ENCODE measurements at places on chromosomes 12 and 14.

- no peak for DNase-seq
Measured at GRCh38 chr14:81633496-81633895, 99.8 kb upstream of the SEL1L start.

- DNase-seq = no peak
Measured at GRCh38 chr14:85280074-85280473, 249.9 kb upstream of the FLRT2 start.

DNA sequence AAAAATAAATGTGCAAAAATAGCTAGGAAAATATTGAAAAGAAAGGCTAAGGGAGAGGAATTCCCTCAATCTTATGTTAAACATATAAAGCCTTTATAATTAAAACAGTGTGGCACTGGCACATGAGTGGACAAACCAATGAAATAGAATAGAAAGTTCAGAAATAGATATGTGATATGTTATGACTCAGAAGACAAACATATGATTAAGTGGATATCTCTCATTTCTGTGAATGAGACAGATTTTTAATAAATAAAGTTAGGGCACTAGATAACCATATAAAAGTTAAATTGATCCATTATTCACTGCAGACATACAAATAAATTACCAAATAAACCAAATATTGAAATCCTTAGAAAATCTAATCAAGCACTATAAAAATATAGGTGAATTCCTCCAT lies 73.0 kb downstream of the ALG10B start:
- no peak for DNase-seq

- no peak for DNase-seq
Measured at GRCh38 chr12:96360550-96360949, 39.7 kb downstream of the CDK17 start.

DNA sequence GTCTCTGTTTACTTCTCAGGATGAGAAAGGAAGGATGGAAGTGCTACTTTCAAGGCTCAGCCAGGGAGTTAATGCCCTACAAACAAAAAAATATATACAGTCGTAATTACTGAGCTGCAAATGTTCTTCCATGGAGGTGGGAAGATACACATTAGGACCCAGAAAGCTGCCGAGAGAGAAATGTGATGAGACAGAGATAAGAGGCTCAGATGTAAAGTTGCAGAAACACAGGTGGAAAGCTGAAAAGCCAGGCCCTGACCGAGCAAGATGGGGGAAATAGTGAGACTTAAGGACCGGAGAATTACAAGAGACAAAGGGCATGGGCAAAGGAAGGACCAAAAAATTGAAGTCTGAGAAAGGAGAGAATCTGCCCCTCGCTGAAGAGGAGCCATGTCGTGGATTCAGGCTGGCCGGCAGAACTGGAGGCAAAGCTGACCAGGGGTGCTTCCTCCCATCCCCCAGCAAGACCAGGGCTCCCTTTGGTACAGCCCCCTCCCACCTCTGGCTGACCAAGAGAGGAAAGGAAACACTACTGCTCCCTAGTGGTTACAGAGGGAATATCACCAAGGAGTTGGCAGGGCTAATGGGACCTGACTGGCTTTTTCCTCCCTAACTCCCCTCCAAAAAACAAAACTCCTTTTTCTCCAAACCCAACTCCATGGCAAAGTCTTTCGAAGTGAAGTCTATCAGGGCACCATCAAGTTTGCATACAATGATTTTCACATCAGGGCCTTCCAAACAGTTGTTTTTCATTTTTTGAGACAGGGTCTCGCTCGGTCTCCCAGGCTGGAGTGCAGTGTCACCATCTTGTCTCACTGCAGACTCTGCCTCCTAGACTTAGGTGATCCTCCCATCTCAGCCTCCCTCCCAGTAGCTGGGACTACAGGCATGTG lies 12.1 kb downstream of the ZFHX2 start:
- DNase-seq = no peak

DNA sequence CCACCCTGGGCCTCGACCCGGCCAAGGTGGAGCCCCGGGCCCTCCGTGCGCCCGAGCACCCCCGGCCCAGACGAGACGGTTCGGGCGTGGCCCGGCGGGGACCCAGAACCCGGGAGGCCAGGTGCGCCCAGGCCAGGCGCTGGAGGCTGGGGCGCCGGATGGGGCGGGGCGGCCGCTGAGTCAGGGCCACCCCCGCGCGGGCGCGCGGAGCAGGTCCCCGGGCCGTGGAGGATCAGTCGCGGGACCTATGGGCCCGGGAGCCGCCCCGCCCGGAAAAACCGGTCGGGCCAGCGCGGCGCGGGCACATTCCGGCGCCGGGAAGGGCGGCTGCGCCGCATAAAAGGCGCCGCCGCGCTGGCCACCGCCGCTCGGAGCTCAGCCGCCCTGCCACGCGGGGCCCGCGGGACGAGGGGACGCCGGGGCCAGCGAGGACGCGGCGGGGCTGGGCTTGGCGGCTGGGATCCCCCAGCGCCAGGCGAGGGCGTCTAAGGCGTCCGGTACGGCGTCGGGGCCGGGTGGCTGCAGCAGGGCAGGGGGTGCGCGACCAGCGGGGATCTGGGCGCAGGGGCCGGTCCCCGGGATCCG lies 21.5 kb upstream of the KIF26A start:
- DNase-seq = no peak

- no peak for DNase-seq
Measured at GRCh38 chr12:8471090-8471489, 15.3 kb downstream of the CLEC6A start.

GRCh38 chr12:68450947-68451260 lies 118.7 kb upstream of the MDM1 start:
- no peak for DNase-seq

GRCh38 chr12:104142543-104142942 lies 4.5 kb upstream of the NFYB start:
- no peak for DNase-seq

- DNase-seq = no peak
Measured at GRCh38 chr12:40192704-40193255, 32.0 kb upstream of the LRRK2 start.

Data from effector memory CD4-positive, alpha-beta T cell (primary cell).